ENCODE measurements at places on chromosomes 2 and 18.

DNA sequence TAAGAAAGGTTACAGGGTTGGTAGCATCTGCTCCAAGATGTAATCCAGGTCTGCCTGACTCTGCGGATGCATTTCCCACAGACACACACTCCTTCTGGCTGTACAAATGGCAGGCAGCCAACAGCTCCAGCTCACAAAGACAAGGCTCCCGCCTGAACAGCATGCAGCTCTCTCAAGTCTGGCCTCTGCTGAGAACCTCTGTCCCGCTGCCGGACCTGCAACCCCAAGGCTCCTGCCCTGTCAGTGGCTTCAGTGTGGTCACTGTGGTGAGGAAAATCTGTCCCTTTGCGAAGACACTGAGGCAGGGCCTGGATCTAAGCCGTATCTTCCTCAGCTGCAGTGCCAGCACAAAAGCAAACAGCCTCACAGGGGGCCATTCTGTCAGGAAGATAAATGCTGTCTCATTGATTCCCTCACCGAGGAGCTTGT is 469.3 kb upstream of the MEX3C start:
- no peak for DNase-seq

DNA sequence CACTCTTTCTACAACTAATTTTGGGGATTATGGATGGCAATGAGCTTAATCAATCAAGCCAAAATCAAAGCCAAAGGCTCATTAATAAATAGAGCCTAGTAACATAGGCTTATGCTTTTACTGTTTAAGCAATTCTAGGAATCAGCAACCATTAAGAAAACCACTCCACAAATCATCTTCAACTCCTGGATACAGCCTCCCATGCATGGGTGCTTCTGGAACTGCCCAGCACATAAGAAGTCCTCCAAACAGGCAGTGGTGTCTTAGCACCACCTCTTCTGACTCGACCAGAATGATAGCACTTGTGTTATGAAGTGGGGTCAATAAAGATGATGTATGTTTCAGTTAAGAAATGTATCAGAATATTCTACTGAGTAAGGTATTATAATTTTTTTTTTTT is 104.4 kb upstream of the SERPINE2 start:
- DNase-seq = no peak

DNA sequence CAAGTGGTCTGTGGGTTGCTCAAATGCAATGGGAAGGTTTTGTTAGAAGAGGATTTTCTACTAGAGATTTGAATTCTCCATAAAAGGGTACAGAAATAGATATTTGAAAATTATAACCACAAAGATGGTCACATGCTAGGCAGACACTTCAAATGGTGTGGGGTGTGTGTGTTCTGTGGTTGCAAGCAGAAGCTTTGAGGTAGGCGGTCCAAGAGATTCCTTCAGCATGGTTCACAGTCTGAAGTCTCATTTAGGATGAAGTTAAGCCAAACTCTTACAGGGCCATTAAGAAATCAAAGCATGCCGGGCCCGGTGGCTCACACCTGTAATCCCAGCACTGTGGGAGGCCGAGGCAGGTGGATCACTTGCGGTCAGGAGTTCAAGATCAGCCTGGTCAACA is 38.3 kb upstream of the RMDN2 start:
- DNase-seq = no peak

DNA sequence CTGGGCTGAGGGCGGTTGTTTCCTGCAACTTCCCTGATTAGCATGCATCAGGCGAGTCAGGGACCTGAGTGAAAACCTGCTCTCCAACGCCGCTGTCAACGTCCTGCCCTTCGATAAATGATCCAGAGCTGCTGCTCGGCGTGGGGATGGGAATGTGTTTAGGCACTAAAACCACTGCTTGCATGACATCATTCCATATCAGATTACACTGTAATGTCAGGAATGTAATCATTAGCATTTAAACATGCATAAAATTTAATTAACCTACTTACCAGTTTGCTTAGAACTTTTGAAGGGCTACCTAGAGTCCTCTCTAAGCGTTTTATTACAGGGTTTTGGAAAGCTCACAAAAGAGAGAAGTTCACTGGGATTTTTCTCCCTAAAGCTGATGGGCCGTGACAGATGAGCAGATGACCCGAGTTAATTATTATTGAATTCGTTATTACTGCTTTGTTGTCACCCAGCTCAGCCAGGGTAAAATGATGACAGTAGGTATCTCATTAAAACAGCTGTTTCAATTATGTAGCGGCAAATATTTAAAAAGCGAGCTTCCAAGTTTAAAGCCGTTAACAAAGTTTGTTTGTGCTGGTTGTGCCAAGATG is 685.6 kb upstream of the SALL3 start:
- no peak for DNase-seq

DNA sequence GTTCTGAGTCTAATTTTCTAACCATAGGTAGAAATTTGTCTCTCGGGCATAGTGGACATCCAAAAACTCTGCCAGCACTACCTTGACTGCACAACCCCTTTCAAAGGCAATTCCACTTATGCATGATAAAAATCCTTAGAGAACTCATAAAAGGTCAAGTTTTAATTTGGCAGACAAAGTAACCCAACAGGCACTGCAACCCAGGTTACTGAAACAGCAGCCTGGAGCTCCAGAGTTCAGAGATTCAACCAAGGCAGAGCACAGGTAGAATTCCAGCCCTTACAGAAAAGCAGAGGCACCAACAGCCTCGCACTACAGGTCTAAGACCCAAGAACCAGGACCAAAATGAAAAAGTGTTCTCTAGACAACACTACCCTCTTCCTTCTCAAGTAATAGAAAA is 1.8 kb downstream of the DTNB start:
- DNase-seq = no peak

Data from GM18507 (cell line).